Left cardiac atrium (tissue), 4 donors: ENCODE measurements at places on chromosomes 12 and 14.

DNA sequence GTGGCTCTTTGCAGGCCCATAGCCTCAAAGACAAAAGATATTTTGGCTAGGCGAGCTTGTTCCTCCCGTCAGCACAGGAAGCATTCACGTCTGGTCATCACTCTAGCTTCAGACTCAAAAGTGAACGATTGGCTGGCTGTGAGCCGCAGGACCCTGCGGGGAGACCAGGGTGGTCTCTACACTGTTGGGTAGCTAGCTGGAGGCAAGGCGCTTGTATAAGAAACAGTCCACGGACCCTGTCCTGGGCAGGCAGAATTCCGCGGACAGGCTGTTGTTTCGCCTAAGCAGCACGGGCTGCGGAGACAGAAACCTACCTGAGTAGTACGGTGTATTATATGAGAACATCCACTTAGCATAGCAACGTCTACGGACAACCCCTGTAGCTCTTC is 29.6 kb downstream of the WBP11 start:
- DNase-seq, result peak; percentile 37

GRCh38 chr12:80262346-80262745 is 163.0 kb downstream of the OTOGL start:
- no peak for DNase-seq

- no peak for DNase-seq
Observed at GRCh38 chr12:78793982-78794381, 70.6 kb upstream of the SYT1 start.

DNA sequence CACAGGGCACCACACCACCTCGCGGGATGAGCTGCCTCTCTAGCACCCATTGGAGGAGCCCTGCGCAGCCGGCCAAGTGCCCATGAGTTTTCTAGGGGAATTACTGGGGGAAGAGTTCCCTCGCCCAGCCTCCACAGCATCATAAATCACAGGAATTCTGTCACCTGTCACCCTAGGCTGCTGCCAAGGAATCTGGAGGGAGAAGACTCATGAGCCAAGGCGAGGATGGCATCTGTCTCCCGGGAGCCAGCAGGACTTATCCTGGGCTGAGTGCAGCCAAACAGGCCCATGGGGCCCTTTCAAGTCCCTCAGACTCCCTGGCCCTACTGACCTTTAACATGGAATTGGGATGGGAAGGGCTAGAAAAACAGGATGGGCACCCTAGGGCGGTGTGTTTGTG is 7.8 kb upstream of the OTUB2 start:
- no peak for DNase-seq

DNA sequence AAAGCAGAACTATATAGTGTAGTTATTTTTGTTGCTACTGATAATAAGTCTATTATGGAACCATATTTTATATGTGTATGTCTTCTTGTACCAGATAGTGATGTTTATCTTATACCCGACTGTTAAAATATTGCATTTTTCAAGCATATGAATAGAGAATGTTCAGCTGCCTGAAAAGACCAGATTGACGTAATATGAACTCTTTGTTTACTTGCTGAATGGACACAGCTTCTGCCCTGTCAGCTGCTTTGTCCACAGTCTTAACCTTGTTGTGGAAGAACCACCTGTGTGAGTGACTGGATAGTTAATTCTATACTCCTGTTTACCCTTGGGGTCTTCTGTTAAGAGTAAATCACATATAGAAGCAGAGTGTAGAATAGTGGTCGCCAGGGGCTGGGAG is 109.3 kb downstream of the LGR5 start:
- no peak for DNase-seq

GRCh38 chr14:106419376-106419965 is 893.1 kb downstream of the TMEM121 start:
- DNase-seq, result no peak

GRCh38 chr14:55851301-55851700 is 266.9 kb upstream of the PELI2 start:
- DNase-seq, result no peak

- peak; percentile 10 for DNase-seq
Observed at GRCh38 chr14:100861188-100861936, 35.4 kb downstream of the MEG3 start.

DNA sequence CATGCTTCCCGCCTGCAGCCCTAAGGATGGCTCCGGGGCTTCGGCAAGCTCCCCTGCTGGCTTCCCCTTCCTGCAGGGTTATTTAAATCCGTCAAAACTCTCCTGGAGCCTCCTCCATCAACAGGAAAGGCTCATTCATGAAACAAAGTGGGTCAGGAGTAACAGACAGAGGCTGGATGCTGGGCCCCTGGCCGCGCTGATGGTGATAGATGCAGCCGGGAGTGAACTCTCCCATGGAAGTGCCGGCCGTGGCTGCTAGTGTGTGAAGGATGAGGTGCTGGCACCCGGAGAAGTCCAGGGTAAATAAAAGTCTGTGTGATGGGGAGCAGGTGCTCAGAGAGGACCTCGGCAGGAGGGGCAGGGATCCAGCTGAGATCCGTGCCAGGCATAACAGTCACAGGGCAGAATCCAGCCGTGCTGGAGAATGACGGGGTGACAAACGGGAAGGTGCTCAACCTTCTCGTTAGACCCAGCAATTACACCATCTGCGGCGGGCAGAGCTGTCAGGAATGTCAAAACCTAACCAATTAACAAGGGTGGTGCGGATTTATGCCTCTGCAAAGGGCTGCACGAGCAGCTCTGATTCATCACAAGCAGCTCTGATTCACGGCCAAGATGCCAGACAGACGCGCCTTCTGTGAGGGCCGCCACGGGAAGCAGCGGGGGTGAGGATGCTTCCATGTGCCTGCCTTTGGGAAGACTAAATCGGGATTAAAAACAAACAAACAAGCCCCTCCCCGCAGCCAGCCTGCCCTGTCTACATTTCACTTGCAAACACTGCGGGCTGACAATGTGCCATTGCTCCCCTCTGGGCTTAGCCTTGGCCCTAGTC is 55.6 kb downstream of the SYNE3 start:
- DNase-seq, result peak; percentile 68

DNA sequence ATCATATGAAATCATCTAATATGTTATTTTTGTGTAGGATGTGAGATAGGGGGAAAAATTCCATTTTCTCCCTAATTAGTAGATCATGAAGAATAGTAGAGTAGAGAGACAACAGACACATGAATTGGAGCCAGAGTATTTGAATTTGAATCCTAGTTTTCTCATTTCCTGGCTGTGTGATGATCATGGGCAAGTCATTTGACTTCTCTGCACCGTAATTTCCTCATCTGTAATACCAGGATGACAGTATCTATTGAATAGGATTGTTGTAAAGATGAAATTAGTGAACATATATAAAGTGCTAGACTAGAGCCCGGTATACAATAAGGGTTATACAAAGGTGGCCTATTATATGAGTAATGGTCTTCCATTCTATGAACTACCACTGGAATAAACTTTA is 32.2 kb upstream of the PLXNC1 start:
- no peak for DNase-seq

- DNase-seq, result no peak
Observed at GRCh38 chr14:31243860-31244259, 36.3 kb upstream of the HECTD1 start.

DNA sequence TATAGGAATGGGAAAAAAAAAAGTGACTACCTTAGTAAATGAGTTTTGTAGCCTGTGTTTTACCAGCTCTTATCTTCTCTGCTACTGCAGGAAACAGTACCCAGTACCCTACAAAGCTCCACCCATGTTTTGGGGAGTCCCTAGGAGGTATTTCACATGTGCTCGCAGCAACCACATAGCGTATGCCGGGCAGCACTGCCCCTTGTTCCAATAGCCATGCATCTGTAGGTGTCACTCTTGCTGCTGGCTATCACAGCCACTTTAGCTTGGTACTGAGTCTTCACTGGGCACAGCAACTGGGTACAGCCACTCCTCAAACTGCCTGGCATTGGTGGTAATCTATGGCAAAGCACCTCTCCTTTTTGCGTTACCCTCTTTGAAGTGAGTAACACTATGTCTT is 2.0 kb upstream of the MDM1 start:
- DNase-seq, result no peak
